ENCODE measurements at places on chromosomes 1 and 21. TPM values are rescaled to one million over a fixed set of nuclear protein-coding genes. Genes with fewer than 3 reads are reported as not detected.

The DCST1 gene
- total RNA-seq: not detected

The CASQ1 gene
- not detected for total RNA-seq

The IGSF9 gene
- total RNA-seq: under 0.01 TPM

The KRTAP12-2 gene
- not detected for total RNA-seq

The CR2 gene
- total RNA-seq: not detected

The RAB13 gene
- total RNA-seq: 57.0 TPM

The TMEM81 gene
- total RNA-seq: 0.73 TPM

The DIPK1A gene
- 39.2 TPM for total RNA-seq

The CNR2 gene
- not detected for total RNA-seq

The LAMB3 gene
- 4.5 TPM for total RNA-seq

The RXFP4 gene
- total RNA-seq: not detected

The RWDD3 gene
- 11.7 TPM for total RNA-seq

The TMPRSS2 gene
- not detected for total RNA-seq

The OR2AK2 gene
- not detected for total RNA-seq

The MSH4 gene
- total RNA-seq: 0.12 TPM

The IL10 gene
- total RNA-seq: not detected

The KCNE2 gene
- 0.16 TPM for total RNA-seq

The TCEA3 gene
- 21.6 TPM for total RNA-seq

The FMO5 gene
- total RNA-seq: 2.9 TPM
